ENCODE measurements at places on chromosomes 2 and 18. TPM values are rescaled to one million over a fixed set of nuclear protein-coding genes. Genes with fewer than 3 reads are reported as not detected.

- H3K27me3 ChIP-seq = no peaks in the 10 kb centered on the region
- H3K36me3 ChIP-seq = no peaks in the 10 kb centered on the region
- H3K4me3 ChIP-seq = no peak overlapping the region
- DNase-seq = no peak
- no peak overlapping the region for H3K27ac ChIP-seq
These were observed 939.5 kb downstream of the ERBB4 start for GRCh38 chr2:211599146-211599545.

GRCh38 chr2:127420039-127420864 is 2.0 kb downstream of the PROC start:
- H3K27me3 ChIP-seq = peaks cover 17% of the 10 kb centered on the region
- no peaks in the 10 kb centered on the region for H3K36me3 ChIP-seq
- peak overlapping the region; percentile 25 for H3K4me3 ChIP-seq
- peak overlapping the region; percentile 10 for H3K27ac ChIP-seq

- H3K27me3 ChIP-seq = no peaks in the 10 kb centered on the region
- peak overlapping the region; percentile 51 for H3K4me3 ChIP-seq
- no peaks in the 10 kb centered on the region for H3K36me3 ChIP-seq
- DNase-seq = no peak
These were observed 107.8 kb upstream of the ST3GAL5 start for GRCh38 chr2:85996591-85996990.

Gene AQP12A
- not detected for polyA plus RNA-seq

Gene RAB6C
- not detected for polyA plus RNA-seq

GRCh38 chr2:36459725-36460137 is 104.2 kb downstream of the CRIM1 start:
- no peaks in the 10 kb centered on the region for H3K27me3 ChIP-seq
- no peak for DNase-seq
- no peak overlapping the region for H3K4me3 ChIP-seq
- H3K4me1 ChIP-seq = no peaks in the 10 kb centered on the region
- H3K36me3 ChIP-seq = no peaks in the 10 kb centered on the region

- peak overlapping the region; percentile 34 for H3K27ac ChIP-seq
- H3K4me1 ChIP-seq = peaks cover 11% of the 10 kb centered on the region
- no peak for DNase-seq
- H3K4me3 ChIP-seq = no peak overlapping the region
- H3K27me3 ChIP-seq = no peaks in the 10 kb centered on the region
These were observed 297.1 kb upstream of the CCDC68 start for GRCh38 chr18:55256226-55256928.
